GM13976 (cell line): ENCODE measurements at places on chromosomes 13 and 19.

- no peak for DNase-seq
Observed at GRCh38 chr13:83414393-83414792, 467.9 kb downstream of the SLITRK1 start.

- no peak for DNase-seq
Observed at GRCh38 chr13:63586467-63586866, 2170.8 kb upstream of the PCDH20 start.

GRCh38 chr13:25807562-25807961 lies 244.3 kb downstream of the SHISA2 start:
- no peak for DNase-seq

- DNase-seq, result peak; percentile 73
Observed at GRCh38 chr19:16259385-16260159, 61.9 kb downstream of the AP1M1 start.

- no peak for DNase-seq
Observed at GRCh38 chr13:20121159-20121525, 39.7 kb downstream of the GJA3 start.

GRCh38 chr19:1122021-1122971 lies 18.5 kb downstream of the GPX4 start:
- no peak for DNase-seq

DNA sequence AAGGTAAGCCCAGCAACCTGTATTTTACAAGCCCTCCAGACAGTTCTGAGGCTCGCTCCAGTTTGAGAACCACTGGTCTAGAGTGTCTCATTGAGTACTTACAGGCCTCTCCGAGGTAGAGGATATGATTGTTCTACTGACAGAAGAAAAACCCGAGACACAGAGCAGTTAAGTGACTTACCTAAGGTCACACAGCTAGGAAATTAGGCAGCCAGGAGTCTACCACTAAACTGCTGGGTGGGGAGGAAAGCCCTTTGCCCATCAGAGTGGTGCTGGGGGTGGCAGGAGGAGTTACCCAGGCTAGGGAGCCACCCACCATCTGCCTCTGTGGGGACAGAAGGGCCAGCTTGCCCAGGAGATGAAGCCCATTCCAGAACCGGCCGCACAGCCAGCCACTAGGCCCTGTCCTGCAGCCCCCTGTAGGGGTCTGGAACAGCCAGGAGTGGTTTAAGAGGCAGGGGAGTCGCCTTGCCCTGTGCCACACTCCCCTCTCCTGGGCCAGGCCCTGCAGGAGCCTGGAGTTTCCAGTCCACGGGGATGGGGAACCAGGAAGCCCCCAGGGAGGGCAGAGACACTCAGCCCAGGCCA lies 703 bp downstream of the RASGRP4 start:
- no peak for DNase-seq

DNA sequence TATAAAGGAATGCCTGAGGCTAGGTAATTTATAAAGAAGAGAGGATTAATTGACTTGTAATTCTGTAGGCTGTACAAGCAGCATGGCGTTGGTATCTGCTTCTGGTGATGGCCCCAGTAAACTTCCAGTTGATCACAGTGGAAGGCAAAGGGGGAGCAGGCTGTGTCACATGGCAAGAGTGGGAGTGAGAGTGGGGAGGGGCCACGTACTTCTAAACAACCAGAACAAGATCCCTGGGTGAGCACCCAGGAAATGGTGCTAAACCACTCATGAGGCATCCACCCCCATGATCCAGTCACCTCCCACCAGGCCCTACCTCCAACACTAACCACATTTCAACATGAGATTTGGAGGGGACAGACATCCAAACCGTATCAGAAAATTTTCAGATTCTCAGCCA lies 3.0 kb upstream of the RNF113B start:
- no peak for DNase-seq

DNA sequence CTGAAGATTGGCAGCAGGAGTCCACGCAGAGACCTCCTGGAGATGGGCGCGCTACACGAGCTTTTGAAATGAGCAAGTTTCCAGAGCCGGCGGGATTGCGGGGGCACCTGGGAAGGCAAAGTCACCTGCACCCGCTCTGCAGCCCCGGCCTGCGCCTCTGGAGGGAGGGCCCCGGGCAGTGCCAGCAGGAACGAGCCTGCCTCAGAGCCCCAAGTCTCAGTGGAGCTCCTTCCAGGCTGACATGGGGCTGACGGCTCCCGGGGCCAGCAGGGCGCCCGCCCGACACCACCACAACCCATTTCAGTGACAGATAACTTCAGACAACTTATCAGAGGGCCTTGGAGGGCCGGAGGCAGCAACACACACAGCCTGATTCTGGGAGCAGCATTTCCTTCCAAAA lies 45.0 kb downstream of the RASA3 start:
- no peak for DNase-seq

GRCh38 chr13:100063906-100064305 lies 25.0 kb upstream of the PCCA start:
- DNase-seq, result no peak

- no peak for DNase-seq
Observed at GRCh38 chr13:63110466-63110865, 1694.8 kb upstream of the PCDH20 start.

DNA sequence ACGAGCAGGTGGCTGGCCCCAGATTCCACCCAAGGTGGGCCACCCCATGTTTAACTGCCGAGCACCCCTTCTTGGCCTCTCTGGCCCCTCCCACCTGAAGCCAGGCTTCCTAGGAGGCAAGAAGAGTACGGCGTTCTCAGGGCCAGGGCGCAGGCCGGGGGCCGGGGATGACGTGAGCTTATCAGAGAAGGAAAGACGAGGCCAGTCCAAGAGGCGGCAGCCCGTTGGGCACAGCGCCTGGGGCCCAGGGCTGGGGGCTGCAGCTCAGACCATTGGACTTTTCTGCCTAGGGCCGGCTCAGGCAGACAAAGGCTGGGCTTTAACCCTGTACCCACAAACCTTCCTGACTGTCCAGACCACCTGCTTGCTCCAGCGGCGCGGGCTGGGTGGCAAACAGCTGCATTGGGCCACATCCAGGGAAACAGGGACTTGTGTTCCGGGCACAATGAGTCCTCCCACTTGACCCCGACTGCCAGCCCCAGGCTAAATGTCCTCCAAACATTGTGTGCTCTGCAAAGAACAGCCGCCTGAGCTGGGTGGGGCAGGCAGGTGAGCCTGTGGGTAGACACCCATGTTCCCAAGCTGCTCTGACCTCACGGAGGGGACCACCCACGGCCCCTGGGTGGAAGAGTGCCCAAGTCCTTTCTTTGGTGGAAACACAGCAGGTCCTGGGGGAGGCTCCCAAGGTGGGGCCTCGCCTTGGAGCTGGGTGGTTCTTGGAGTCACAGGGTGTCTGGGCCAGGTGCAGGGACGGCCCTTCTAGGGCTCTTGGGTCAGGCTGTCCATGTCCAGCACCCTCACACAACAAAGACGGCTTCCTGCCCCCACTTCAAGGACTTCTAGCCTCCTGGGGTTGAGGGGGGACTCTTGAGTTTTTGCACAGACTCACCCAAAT lies 21.9 kb downstream of the COMP start:
- no peak for DNase-seq

- peak; percentile 37 for DNase-seq
Observed at GRCh38 chr13:73000027-73000674, 58.7 kb upstream of the KLF5 start.

DNA sequence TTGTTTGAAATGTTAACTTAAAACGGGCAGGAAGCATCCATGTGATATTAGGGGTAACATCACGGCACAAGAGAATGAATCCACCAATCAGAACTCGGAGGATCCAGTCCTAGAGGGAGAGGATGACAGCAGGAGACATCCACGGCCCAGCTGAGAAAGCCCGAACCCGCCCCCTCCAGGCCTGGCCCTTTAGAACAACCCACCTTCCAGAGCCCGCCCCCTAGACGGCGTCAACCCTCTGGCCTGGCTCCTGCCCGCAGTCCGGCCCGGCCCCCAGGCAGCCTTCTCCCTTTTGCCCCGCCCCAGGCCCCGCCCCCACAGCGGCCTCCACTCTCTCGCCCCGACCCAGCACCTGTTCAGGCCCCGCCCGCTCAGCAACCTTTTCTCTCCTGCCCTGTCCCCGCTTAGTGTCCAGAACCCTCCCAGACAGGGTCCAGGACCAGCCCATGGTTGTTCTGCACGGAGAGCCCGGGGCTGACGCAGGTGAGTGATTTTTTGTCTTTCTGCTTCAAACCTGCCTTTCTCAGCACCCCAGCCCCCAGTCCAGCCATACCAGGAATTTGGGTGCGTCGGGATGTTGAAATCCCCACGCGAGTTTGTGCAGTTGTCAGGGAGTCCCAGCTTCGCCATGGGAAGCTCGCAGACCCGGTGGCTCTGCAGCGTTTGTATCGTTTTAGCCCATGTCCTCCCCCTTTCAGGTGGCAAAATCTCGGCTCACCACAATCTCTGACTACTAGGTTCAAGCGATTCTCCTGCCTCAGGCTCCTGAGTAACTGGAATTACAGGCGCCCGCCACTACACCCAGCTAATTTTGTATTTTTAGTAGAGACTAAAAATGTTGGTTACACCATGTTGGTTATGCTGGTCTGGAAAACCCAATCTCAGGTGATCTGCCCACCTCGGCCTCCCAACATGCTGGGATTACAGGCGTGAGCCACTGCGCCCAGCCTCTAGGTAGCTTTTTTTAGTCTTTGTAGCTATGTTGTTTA lies 16.1 kb downstream of the ZNF816 start:
- no peak for DNase-seq

- DNase-seq, result no peak
Observed at GRCh38 chr13:99843872-99844271, 127.7 kb downstream of the ZIC5 start.

DNA sequence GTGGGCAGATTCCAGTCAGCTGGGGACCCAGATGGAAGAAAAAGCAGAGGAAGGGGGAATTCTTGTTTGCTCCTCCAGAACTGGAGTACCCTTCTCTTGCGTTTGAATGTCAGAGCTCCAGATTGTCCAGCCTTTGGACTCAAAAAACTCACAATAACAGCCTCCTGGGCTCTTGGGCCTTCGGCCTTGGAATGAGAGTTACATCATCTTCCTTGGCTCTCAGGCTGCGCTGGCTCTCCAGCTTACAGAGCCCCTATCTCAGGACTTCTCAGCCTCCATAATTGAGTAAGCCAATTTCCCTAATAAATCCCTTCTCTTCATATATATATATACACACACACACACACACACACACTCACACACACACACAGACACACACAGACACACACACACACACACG lies 1215.7 kb upstream of the SLC10A2 start:
- DNase-seq, result no peak

- no peak for DNase-seq
Observed at GRCh38 chr13:110382229-110382628, 75.1 kb downstream of the COL4A2 start.

GRCh38 chr13:39016787-39017186 lies 21.1 kb downstream of the PROSER1 start:
- peak; percentile 41 for DNase-seq

GRCh38 chr13:70090036-70090723 lies 17.4 kb upstream of the ATXN8OS start:
- no peak for DNase-seq

- DNase-seq, result no peak
Observed at GRCh38 chr19:55146705-55147273, 2.2 kb downstream of the TNNT1 start.

DNA sequence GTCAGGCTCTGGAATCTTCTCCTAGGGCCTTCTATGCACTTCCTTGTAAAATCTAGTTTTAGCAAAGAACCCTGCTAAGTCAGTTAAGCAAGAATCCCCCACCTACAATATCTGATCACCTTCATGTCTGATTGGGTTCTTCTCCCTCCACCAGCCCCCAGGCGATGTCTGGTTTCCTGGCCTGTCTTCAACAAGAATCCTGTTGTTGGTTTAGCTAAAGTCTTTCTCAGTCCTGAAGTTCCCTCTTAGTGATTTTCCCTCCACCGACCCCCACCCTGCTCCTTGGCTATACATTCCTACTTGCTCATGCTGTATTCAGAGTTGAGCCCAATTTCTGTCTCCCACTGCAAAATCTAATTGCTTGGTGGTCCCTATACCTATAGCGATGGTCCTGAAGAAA lies 35.2 kb upstream of the SLC46A3 start:
- no peak for DNase-seq

DNA sequence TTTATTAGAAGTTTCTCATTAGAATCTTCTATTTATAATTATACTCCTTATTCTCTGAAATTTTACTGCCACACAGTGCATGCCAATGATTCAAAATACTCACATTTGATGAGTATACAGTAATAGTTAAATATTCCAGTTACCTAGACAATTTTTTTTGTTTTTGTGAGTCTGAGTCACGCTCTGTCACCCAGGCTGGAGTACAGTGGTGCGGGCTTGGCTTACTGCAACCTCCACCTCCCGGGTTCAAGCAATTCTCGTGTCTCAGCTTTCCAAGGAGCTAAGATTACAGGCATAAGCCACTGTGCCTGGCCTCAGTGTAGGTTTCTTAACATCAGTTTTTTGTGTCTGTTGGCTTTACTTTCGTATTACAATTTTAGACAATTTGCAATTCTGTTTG lies 87.1 kb downstream of the ZNF486 start:
- no peak for DNase-seq

- DNase-seq, result no peak
Observed at GRCh38 chr19:42189133-42189532, 28.3 kb downstream of the DEDD2 start.

- peak; percentile 80 for DNase-seq
Observed at GRCh38 chr19:32691952-32692726, 518 bp downstream of the NUDT19 start.

- DNase-seq, result no peak
Observed at GRCh38 chr13:45373162-45373547, 32.2 kb upstream of the TPT1 start.

DNA sequence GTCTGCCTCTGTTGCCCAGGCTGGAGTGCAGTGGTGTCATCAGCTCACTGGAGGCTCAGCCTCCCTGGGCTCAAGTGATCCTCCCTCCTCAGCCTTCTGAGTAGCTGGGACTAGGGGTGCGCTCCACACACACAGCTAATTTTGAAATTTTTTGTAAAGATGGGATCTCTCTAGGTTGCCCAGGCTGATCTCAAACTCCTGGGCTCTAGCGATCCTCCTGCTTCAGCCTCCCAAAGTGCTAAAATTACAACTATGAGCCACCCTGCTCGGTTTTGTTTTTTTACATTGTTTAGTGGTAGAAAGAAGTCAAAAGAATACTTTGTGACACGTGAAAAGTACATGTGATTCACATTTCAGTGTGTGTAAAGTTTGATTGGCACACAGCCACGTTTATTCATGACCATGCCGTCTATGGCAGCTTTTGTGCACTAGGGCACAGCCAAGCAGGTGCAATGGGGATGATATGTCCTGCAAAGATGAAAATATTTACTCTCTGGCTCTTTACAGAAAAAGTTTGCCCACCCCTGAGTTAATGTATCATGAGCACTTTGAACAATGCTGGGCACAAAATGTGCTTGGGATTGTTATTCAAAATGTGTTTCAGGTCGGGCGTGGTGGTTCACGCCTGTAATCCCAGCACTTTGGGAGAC lies 16.2 kb upstream of the NFIC start:
- DNase-seq, result no peak

GRCh38 chr19:1133471-1133929 lies 29.7 kb downstream of the GPX4 start:
- DNase-seq, result peak; percentile 93

DNA sequence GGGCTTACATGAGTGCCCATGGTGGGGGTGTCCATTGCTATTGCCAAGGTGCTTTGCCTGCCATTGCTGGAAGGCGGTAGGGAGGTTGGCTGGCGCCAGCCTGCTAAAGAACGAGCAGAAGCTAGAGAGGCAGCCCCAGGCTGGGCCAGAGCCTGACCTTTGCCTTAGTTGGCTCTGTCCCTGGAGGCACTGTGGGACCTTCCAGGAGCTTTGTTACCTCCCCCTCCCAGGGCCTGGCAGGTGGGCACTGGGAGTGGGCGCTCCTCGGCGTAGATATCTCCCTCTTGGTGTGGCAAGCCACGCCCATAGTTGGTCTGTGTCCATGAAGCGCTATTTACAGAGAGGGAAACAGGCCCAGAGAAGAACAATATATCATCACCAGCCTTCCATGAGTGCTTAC lies 2.3 kb upstream of the SLC25A42 start:
- DNase-seq, result no peak
